Endothelial cell (in vitro differentiated cells): ENCODE measurements at places on chromosomes 2 and 18. TPM values are rescaled to one million over a fixed set of nuclear protein-coding genes. Genes with fewer than 3 reads are reported as not detected.

The SCN2A gene
- 1.5 TPM for total RNA-seq

GRCh38 chr2:85769236-85769982 lies 15.6 kb downstream of the ATOH8 start:
- peak; percentile 49 for DNase-seq
- H3K4me1 ChIP-seq: peaks cover 36% of the 10 kb centered on the region
- no peak overlapping the region for H3K4me3 ChIP-seq
- H3K27ac ChIP-seq: no peak overlapping the region
- H3K27me3 ChIP-seq: peaks cover 21% of the 10 kb centered on the region
- H3K36me3 ChIP-seq: peaks cover 3% of the 10 kb centered on the region

The CRYBA2 gene
- not detected for total RNA-seq

The SSB gene
- 109 TPM for total RNA-seq

DNA sequence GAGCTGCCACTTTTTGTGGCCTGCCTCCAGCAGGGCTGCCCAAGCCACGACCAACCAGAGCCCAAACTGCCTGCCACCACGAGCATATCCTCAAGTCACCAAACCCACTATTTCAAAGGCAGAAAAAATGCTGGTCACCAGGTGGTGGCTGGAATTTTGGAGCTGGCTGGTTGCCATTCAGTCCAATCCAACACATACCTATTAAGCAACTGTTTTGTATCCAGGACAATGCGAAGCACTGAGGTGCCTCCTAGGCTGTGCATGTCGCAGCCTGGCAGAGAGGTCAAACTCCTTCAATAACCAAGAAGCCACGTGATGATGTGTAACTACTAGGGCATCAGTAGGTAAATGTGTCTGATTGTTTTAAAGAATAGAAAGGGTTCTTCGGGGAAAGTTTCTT lies 108.3 kb upstream of the PPP1CB start:
- H3K27me3 ChIP-seq: peaks cover 8% of the 10 kb centered on the region
- H3K4me1 ChIP-seq: no peaks in the 10 kb centered on the region
- no peaks in the 10 kb centered on the region for H3K36me3 ChIP-seq
- no peak overlapping the region for H3K4me3 ChIP-seq
- DNase-seq: no peak

The CELF4 gene
- 0.44 TPM for total RNA-seq

GRCh38 chr2:33859811-33860461 lies 260.8 kb upstream of the FAM98A start:
- H3K27me3 ChIP-seq: peaks cover 3% of the 10 kb centered on the region
- no peak overlapping the region for H3K4me3 ChIP-seq
- DNase-seq: no peak
- H3K27ac ChIP-seq: no peak overlapping the region
- H3K4me1 ChIP-seq: peaks cover 16% of the 10 kb centered on the region

The LMAN2L gene
- total RNA-seq: 19.4 TPM

The SCG2 gene
- total RNA-seq: 0.23 TPM

GRCh38 chr2:80299661-80300060 lies 4.9 kb downstream of the LRRTM1 start:
- no peak overlapping the region for H3K27ac ChIP-seq
- peaks cover 11% of the 10 kb centered on the region for H3K4me1 ChIP-seq
- H3K36me3 ChIP-seq: no peaks in the 10 kb centered on the region
- DNase-seq: no peak

The ADGRF3 gene
- 4.9 TPM for total RNA-seq

DNA sequence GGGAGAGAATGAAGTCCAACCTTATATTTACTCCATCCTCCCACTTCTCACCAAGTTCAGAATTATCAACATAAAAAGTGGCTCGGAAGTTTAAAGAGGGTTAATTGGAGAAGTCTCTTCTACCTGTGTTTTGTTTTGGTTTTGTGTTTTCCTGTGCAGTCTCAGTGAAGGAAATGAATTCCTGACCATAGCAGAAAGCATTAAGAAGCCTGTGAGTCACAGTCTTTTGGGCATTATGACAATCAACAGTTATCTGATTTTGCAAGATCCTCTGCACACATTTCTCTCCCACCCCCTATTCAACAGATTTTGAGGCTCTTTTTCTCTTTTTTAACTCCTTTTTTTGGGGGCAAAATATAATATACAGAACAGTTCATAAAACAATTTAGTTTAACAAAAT lies 8.6 kb upstream of the RPL37A start:
- H3K4me3 ChIP-seq: peak overlapping the region; percentile 23
- H3K27ac ChIP-seq: peak overlapping the region; percentile 87
- no peak for DNase-seq
- H3K36me3 ChIP-seq: no peaks in the 10 kb centered on the region

DNA sequence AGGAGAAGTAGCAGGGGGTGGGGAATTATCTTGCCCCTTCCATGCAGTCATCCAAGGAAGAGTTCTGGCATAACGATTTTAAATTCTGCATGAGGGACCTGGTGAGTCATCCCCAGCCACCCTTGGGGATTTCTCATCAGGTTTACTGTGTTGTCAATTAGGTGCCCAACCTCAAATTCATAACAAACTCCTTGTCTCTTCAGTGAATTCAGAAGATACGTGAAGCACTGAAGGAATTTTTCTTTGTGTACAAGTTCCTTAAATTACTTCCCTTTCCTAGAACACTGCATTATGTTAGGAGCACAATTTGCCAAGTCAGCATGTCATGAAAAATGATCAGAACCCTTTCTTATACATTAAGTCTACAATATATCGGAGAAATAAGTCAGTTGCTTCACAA lies 70.8 kb upstream of the NOSTRIN start:
- H3K36me3 ChIP-seq: peaks cover 5% of the 10 kb centered on the region
- H3K27ac ChIP-seq: no peak overlapping the region
- DNase-seq: no peak
- H3K4me1 ChIP-seq: peaks cover 3% of the 10 kb centered on the region

DNA sequence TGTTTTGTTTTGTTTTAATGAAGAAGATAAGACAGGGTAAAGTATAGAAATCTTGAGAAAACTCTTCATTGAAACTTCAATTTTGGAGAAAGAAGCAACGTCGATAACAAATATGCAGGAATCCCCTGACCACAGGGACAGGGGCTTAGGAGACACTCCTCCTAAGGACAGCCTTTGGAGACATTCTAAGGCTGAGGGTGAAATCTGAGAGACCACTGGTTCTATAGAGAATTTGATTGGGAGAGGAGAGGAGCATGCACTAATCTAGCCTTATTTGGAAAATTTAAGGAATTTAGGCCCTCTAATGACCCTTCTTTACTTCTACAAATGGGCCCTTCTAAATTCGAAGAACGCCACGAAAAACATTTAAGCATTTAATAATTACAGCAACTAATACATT lies 207.6 kb downstream of the PPP1R1C start:
- no peaks in the 10 kb centered on the region for H3K36me3 ChIP-seq
- DNase-seq: no peak
- H3K4me1 ChIP-seq: no peaks in the 10 kb centered on the region
- no peak overlapping the region for H3K4me3 ChIP-seq
- H3K27ac ChIP-seq: no peak overlapping the region

- no peaks in the 10 kb centered on the region for H3K4me1 ChIP-seq
- peaks cover 3% of the 10 kb centered on the region for H3K27me3 ChIP-seq
- no peak for DNase-seq
- H3K36me3 ChIP-seq: no peaks in the 10 kb centered on the region
- no peak overlapping the region for H3K4me3 ChIP-seq
Measured at GRCh38 chr2:40127890-40128557, 323.9 kb downstream of the SLC8A1 start.

- DNase-seq: no peak
- H3K36me3 ChIP-seq: no peaks in the 10 kb centered on the region
- H3K27ac ChIP-seq: no peak overlapping the region
- no peaks in the 10 kb centered on the region for H3K27me3 ChIP-seq
- H3K4me3 ChIP-seq: no peak overlapping the region
- peaks cover 17% of the 10 kb centered on the region for H3K4me1 ChIP-seq
Measured at GRCh38 chr2:227643990-227644551, 22.5 kb upstream of the SCYGR5 start.

DNA sequence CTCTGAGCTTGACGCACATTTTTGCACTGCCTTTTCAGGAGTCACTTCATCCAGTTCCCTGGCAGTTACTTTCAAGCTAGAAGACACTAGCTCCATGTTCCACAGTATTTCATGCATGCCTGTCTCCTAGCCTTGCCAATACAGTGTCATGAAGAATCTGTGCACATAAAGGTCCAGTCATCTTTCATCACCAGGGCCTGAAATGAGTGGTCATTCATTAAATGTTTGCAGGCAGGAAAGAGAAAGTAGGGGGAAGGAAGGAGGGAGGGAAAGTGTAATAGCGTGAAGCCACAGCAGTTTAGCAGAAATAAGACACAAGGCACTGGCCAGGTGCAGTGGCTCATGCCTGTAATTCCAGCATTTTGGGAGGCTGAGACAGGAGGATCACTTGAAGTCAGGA lies 92.4 kb upstream of the COPS8 start:
- H3K4me3 ChIP-seq: no peak overlapping the region
- peaks cover 4% of the 10 kb centered on the region for H3K27me3 ChIP-seq
- H3K4me1 ChIP-seq: peaks cover 18% of the 10 kb centered on the region
- no peaks in the 10 kb centered on the region for H3K36me3 ChIP-seq
- no peak for DNase-seq

DNA sequence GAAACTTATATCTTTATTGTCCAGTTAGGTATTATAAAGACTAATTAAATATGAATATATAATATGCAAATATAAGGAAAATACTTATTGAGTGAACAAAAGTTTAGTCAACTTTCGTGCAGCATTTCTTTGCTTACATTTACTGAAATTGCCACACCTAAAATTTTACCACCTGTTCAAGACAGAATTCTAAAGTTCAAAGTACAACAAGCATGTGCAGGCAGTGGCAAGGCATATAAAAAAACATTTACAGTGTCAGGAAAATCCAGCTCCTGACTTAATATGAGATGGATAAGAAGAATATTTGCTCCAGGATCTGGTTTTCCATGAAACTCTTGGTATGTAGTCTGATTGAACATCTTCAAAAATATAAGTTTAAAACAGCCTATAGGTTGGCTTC lies 4.8 kb downstream of the ITPRID2 start:
- no peak for DNase-seq
- peaks cover 34% of the 10 kb centered on the region for H3K4me1 ChIP-seq
- H3K36me3 ChIP-seq: peaks cover 23% of the 10 kb centered on the region
- no peak overlapping the region for H3K4me3 ChIP-seq
- H3K27ac ChIP-seq: no peak overlapping the region

GRCh38 chr2:172427990-172428831 lies 825 bp downstream of the ITGA6 start:
- peak overlapping the region; percentile 83 for H3K4me3 ChIP-seq
- DNase-seq: peak; percentile 38
- H3K36me3 ChIP-seq: no peaks in the 10 kb centered on the region
- no peak overlapping the region for H3K27ac ChIP-seq

DNA sequence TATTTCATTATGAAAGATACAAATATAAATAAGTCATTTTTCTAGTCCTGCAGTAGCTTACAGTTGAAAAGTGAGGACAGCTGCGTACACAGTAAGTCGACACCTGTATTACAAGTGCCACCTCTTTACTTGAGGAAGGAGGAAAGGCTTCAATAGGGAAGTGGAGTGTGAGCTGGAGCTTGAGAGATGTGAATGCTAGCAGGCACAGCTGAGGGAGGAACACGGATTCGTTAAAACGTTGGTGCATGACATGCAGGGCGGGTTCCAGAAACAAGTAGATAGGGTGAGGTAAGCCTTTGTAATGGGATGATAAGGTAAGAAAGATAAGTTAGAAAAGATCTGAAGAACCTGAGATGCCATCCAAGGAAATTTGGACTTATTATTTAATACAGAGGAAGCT lies 98.1 kb upstream of the CSRNP3 start:
- H3K27ac ChIP-seq: no peak overlapping the region
- no peaks in the 10 kb centered on the region for H3K36me3 ChIP-seq
- H3K4me3 ChIP-seq: no peak overlapping the region
- DNase-seq: no peak
- peaks cover 6% of the 10 kb centered on the region for H3K4me1 ChIP-seq
- no peaks in the 10 kb centered on the region for H3K27me3 ChIP-seq

GRCh38 chr2:109459485-109459884 lies 154.3 kb downstream of the SEPTIN10 start:
- H3K4me1 ChIP-seq: peaks cover 9% of the 10 kb centered on the region
- H3K4me3 ChIP-seq: no peak overlapping the region
- H3K27ac ChIP-seq: no peak overlapping the region

- H3K27ac ChIP-seq: no peak overlapping the region
- no peaks in the 10 kb centered on the region for H3K4me1 ChIP-seq
- H3K4me3 ChIP-seq: no peak overlapping the region
Measured at GRCh38 chr2:192126912-192127311, 67.8 kb downstream of the TMEFF2 start.

- H3K36me3 ChIP-seq: no peaks in the 10 kb centered on the region
- DNase-seq: no peak
- H3K4me1 ChIP-seq: no peaks in the 10 kb centered on the region
- peaks cover 3% of the 10 kb centered on the region for H3K27me3 ChIP-seq
- no peak overlapping the region for H3K4me3 ChIP-seq
Measured at GRCh38 chr2:60095202-60095815, 458.1 kb downstream of the BCL11A start.

- no peak overlapping the region for H3K27ac ChIP-seq
- DNase-seq: no peak
- peaks cover 2% of the 10 kb centered on the region for H3K4me1 ChIP-seq
- no peak overlapping the region for H3K4me3 ChIP-seq
- H3K27me3 ChIP-seq: peaks cover 1% of the 10 kb centered on the region
- H3K36me3 ChIP-seq: no peaks in the 10 kb centered on the region
Measured at GRCh38 chr2:48771241-48772014, 15.9 kb upstream of the LHCGR start.

- H3K27ac ChIP-seq: no peak within 1 kb of the TSS
- no peak within 1 kb of the TSS for H3K4me3 ChIP-seq
- H3K4me1 ChIP-seq: no peaks in the 10 kb centered on the region
- no peaks in the 10 kb centered on the region for H3K27me3 ChIP-seq
- H3K36me3 ChIP-seq: no peaks in the 10 kb centered on the region
Measured at GRCh38 chr18:3219631-3220335, at the start of gene MYOM1. MYOM1 (minus strand) TSS chr18:3219968; CDS start chr18:3215223, 4,745 bp downstream.

The CDH2 gene
- total RNA-seq: 162 TPM

The ZAP70 gene
- 93.4 TPM for total RNA-seq

- no peak overlapping the region for H3K4me3 ChIP-seq
- DNase-seq: no peak
- H3K27ac ChIP-seq: no peak overlapping the region
- no peaks in the 10 kb centered on the region for H3K27me3 ChIP-seq
- no peaks in the 10 kb centered on the region for H3K36me3 ChIP-seq
- peaks cover 8% of the 10 kb centered on the region for H3K4me1 ChIP-seq
Measured at GRCh38 chr2:31962757-31963361, 47.9 kb downstream of the MEMO1 start.

GRCh38 chr2:218343591-218343990 lies 13.1 kb upstream of the CATIP start:
- H3K36me3 ChIP-seq: peaks cover 10% of the 10 kb centered on the region
- peaks cover 14% of the 10 kb centered on the region for H3K27me3 ChIP-seq
- H3K27ac ChIP-seq: no peak overlapping the region
- H3K4me1 ChIP-seq: peaks cover 4% of the 10 kb centered on the region

The ANKRD29 gene
- total RNA-seq: not detected

The TMEM37 gene
- 11.4 TPM for total RNA-seq

DNA sequence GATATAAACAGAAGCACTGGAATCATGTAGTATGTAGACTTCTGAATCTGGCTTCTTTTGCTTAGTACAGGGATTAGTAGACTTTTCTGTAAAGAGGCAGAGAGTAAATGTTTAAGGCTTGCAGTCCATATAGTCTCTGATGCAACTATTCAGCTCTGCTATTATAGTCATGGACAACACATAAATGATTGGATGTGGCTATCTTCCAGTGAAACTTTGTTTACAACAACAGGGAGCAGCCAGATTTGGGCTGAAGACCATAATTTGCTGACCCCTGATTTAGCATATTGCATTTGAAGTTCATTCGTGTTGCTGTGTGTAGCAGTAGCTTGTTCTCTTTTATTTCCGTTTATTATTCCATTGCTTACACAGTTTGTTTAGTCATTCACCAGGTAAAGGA lies 55.0 kb downstream of the GPD2 start:
- no peaks in the 10 kb centered on the region for H3K27me3 ChIP-seq
- DNase-seq: no peak
- H3K36me3 ChIP-seq: no peaks in the 10 kb centered on the region
- H3K4me3 ChIP-seq: no peak overlapping the region
- H3K27ac ChIP-seq: no peak overlapping the region
